ENCODE measurements at places on chromosomes 6 and 20. TPM values are rescaled to one million over a fixed set of nuclear protein-coding genes. Genes with fewer than 3 reads are reported as not detected.

GRCh38 chr6:135451617-135452190, 45.8 kb downstream of the AHI1 start:
- DNase-seq, result no peak

- no peak for DNase-seq
Observed at GRCh38 chr6:142913036-142913510, 31.9 kb downstream of the HIVEP2 start.

DNA sequence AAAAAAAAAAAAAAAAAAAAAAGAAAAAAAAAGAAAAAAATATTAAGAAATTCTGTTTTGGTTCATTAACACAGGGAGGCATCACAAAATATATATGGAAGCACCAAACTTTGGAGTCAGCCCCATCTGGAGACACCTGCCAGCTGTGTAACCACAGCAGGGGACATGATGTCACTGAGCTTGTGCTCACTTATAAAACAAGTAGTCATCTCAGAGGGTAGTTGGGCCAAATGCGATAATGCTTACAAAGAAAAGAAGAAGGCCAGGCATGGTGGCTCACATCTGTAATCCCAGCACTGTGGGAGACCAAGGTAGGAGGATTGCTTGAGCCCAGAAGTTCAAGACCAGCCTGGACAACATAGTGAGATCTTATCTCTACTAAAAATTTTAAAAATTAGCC, 1.1 kb upstream of the BNIP5 start:
- DNase-seq, result no peak

DNA sequence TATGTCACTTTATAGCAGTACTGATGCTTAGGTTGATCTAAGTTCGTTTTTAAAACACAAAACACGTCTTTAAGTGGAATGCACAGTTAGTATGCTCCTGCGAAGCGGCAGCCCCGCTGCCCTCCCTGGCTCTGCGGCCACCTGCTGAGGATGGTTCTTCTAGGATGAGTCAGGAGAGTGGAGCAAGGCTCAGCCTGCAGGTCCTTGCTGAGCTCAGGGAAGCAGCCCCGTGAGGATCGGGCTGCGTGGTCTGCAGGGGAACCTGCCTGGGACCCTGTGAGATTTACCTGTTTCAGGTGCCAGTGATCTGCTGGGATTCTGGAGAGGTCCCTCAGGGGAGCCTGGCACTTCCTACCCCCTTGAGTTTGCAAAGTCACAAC, 57.5 kb downstream of the SYNJ2 start:
- no peak for DNase-seq

DNA sequence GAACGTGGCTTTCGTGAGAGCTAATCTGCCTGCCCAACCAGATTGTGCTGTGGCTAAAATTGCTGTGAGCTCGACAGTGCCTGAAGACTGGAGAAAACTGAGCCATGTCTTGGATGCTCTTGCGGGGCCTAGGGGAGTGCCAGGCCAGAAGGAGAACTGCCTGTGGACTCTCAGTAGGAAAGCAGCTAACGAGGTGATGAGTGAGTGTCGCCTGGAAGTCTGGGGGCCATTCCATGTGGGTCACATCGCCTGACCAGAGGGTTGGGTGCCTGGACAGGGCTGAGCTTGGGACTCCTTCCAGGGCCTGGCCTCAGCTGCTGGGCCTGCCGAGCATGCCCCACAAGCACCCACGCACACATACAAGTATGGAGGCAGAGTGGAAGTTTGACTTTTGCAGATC, 166.5 kb downstream of the VEGFA start:
- no peak for DNase-seq

DNA sequence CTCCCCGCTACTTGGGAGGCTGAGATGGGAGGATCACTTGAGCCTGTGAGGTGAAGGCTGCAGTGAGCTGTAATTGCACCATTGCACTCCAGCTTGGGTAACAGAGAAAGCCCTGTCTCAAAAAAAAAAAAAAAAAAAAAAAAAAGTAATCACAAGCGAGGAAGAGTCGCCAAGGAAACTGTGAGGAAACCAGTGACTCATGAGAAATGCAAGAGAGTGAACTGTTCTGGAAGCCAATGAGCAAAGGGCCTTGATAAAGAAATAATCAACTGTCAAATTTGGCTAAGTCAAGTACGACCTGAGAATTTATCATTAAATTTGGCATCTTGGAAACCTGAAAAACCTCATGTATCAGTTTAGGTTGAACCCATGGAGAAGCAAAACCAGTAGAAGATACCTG, 16.1 kb upstream of the LAMP5 start:
- DNase-seq, result no peak

DNA sequence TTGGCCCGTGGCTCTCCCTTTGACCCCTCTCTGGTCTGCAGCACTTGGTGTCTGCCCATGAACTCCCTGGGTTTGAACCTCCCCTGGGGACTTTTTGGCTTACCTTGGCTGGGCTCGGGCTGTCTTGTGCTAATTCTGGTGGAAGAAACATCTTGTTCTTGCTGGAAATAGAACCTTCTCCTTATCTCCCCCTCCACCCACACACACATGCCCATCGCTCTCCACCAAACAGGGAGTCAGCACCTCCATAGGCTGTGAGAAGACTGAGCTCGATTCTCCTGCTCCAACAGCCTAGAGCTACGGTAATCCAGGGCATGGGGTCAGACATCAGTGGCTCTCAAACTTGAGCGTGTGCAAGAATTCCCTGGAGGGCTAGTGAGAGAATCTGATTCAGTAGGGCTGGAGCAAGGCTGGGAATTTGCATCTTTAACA, 114.4 kb upstream of the SLC22A23 start:
- DNase-seq, result no peak

DNA sequence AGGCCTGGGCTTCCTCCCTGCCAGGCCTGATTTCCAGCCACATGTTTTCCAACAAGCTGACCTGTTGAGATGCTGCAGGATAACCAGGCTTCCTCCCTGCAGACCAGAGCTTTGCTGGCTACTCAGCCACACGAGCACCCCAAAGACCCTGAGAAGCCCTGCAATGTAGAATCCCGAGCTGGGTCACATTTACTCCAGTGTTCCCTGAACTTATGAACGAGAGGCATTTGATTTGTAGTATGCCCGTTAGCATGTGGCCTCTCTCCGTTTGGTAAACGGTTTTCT, 4.0 kb downstream of the SIRPA start:
- no peak for DNase-seq

DNA sequence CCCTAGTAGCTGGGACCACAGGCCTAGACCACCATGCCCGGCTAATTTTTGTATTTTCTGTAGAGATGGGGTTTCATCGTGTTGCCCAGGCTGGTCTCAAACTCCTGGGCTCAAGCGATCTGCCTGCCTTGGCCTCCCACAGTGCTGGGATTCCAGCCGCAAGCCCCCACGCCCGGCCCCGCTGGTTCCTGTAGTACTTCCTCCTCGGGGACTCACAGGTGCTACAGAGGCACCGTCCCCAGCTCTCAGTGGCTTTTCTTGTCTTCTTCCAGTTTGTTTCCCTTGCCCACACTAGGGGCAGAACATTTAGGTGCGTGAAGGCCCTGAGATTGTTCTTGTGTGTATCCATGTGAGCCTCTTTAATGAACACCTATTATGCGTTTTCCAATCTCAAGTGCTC, 773 bp upstream of the ZBP1 start:
- DNase-seq, result no peak

- DNase-seq, result no peak
Observed at GRCh38 chr6:134296762-134297161, 21.1 kb downstream of the SGK1 start.

CTAGE9 gene
- total RNA-seq, result 0.16 TPM

SRMS gene
- total RNA-seq, result 0.66 TPM

STMND1 gene
- total RNA-seq, result 2.5 TPM
